GM04503 (cell line): ENCODE measurements at places on chromosomes 6 and 20.

- no peak for DNase-seq
Observed at GRCh38 chr6:98324446-98324845, 509.9 kb upstream of the POU3F2 start.

DNA sequence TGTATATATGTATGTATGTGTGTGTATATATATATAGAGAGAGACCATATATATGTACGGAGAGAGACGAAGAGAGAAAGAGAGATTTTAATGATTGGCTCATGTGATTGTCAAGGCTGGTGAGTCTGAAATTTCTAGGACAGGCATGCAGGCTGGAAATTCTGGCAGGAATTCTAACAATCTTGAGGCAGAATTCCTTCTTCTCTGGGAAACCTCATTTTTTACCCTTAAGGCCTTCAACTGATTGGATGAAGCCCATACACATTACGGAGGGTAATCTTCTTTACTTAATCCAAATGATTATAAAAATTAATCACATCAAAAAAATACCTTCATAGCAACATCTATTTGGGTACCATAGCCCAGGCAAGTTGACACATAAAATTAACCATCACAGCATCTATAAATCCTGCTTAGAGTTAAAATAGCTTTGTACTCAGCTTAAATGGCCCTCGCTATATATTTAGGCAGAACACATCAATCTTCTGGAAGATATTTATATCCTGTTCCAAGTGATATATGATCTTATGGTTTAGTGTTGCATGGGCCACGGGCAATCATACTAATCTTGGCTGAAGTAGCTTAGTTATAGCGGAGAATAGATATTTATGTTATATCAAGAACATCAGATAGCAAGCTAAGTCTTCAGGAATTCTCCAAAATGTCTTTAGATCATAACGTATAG lies 36.6 kb downstream of the ABRACL start:
- DNase-seq: no peak

- DNase-seq: peak; percentile 34
Observed at GRCh38 chr20:11797156-11797555, 120.5 kb upstream of the BTBD3 start.

DNA sequence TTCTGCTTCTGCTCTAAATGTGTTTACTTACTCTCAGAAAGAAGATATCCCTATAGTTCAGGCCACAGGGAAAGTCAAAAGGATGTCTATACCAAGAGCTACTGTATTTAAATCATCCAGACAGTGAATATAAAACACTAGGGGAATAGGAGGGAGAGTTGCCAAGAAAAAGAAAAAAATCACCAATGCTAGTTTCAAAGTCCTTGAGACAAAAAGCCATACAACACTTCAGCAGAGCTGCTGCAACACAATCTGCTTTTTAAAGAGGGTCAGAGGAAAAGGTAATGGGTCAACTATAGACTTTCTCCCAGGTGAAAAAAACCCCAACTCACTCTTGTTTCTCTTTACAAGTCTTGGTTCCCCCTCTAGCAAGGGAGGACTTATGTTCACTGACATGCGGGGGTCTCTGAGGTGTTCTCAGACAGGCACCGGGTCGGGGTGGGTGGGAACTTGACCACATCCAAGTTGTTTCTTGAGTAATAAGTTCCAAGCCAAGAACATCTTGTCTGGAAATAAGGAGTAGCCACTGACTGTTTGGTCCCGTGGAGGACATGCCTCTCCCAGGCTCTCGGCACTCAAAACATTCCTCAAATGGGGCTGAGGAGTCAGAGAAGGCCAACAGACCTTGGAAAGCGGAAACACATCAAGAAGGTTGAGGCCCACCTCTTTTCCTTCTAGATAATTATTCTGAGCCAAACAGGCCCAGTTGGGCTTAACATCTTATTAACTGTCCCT lies 47.7 kb downstream of the GJA10 start:
- no peak for DNase-seq

DNA sequence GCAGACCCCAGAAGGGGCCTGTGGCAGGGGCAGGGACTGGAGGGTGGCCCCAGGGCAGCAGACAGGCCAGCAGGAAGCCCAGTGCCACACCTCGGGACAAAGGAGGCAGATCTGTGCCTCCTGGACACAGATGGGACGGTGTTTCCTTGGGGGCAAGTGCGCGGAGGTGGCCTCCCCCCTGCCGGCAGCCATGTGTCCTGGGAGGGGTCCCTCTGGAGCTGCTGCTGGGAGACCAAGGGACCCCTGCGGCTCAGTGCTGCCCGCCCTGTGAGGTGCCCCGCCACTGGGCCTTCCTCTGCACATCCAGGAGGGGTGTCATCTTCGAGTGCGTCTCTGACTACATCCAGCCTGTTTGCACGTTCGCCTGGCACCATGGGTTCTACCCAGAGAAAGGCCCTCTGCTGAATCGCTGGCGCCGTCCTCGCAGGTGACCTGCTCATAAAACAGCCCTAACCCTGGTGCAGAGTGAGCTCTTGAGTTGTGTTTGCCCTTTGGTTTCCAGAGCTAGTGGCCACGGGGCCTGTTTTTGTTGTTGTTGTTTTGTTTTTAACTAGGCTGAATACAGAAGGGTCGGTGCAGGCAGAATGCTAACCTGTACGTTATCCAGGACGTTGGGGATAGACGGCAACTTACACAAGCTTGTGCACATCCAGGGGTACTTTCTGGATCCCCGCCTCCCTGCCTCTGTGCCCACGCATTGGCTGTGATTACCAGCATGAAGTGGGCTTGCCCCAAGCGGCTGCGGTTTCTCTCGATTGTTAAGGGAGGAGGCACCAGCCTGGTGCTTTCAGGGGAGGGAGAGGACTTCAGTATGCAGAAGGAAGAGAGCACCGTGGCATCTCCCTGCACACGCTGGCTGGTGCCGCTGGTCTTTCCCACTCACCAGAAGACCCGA lies 1.3 kb upstream of the KCNQ2 start:
- no peak for DNase-seq

DNA sequence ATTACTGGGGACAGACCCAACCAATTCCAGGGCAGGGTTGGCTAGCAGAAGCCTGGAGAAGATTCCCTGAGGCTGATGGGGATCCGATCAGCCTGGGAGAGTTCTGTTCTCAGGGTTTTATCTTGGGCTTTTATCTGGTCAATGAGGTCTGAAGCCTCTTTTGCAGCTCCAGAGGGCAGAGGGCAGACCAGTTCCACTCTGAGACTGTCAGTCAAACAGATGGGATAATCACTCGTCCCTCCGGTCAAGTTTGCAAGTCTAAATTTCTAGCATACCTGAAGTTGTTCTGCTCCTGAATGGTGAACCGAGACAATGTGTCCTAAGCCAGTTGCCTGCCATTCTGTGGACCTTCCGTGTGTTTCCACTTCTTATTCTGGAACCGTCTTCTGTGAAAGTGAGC lies 3.0 kb upstream of the MAS1 start:
- DNase-seq: no peak

GRCh38 chr6:88985901-88986300 lies 22.5 kb upstream of the RNGTT start:
- no peak for DNase-seq

- DNase-seq: no peak
Observed at GRCh38 chr6:127539272-127539671, 20.1 kb upstream of the MTCL3 start.

DNA sequence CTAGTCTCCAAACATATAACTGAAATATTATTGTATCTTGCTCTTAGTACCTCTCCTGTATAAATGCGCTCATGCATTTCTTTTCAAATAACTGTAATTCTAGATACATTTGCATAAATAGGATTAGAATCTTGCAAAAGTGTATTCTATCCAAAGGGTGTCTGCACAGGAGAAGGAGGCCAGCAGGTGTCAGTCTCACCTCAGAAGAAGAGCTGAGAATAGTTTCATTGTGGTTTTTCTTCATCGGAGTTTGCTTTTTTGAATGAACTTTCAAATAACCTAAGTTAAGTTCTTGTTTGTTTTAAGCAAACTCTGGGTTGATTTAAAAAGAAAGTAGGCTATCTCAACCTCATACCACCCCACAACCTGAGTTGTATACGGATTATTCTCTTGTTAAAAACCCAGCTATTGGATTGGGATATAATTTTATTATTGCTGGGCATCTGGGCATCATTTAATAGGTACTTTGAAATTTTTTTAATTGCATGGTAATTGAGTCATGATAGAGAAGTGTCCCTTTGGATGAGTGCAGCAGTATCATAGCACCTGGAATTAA lies 125.0 kb upstream of the MLIP start:
- DNase-seq: no peak

DNA sequence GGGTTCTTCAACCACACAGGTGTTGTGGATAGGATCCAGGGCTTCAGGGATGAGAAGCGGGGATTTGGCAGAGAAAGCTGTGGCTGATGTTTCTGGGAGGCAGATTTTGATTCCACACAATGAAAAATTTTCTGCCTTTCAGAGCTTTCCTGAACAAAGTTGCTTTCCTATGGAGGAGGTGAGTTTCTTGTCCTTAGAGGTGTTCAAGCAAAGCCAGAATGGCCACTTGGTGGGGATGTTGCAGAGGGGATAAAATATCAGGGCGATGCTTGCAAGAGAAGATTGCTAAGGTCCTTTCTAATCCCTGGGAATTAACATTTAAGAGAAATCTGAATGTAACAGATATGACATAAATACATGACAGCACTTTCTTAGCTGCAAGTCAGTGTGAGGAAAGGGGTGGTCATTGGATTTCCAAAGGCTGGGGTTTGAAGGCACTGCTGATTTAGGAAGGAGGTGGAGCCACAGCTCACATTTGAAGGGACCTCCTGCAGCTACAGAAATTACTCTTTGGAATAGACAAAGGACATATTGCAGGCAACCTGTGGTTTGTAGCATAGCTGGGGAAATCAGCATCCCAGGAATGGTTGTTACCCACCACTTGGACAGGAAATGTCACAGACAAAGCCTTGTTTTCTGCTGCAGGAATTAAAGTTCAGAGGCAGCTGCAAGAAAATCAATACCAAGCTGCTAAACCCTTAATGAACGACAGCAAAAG lies 271.1 kb upstream of the CHD6 start:
- DNase-seq: no peak

DNA sequence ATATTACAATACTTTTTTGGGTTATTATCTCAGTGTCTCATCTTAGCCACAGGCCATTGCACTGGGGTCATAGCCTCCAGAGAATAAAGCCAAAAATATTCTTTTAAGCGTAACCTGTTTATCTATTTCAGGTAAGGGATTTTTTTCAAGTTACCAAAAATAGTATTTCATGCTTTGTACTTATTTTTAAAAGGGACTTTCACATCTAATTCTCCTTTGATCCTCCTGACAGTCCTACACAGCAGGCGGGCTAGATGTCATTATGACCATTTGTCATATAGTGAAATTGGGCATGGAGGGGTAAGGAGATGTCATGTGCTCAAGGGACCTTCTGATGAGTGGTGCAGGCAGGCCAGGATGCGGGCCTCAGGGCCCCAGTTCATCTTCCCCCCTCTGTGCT lies 68.9 kb downstream of the TBC1D7 start:
- DNase-seq: no peak

DNA sequence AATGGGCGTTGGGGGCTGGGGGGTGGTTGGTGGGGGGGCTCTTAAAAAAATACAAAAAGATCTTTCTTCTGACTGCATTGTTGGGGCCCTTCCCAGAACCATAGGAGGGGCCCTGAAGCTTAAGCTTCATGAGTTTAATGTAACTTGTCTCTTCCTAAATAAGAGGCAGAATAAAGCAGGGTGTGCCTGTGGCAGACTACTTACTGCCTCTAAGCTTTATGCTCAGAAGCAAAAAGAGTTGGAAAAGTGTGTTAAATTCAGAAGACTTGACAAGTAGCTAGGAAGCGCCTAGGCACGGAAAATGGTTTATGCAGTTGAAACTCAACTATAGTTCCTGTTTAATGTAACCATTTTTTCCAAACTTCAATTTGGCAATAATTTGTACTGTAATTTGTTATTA lies 44.5 kb downstream of the TIAM2 start:
- DNase-seq: no peak

DNA sequence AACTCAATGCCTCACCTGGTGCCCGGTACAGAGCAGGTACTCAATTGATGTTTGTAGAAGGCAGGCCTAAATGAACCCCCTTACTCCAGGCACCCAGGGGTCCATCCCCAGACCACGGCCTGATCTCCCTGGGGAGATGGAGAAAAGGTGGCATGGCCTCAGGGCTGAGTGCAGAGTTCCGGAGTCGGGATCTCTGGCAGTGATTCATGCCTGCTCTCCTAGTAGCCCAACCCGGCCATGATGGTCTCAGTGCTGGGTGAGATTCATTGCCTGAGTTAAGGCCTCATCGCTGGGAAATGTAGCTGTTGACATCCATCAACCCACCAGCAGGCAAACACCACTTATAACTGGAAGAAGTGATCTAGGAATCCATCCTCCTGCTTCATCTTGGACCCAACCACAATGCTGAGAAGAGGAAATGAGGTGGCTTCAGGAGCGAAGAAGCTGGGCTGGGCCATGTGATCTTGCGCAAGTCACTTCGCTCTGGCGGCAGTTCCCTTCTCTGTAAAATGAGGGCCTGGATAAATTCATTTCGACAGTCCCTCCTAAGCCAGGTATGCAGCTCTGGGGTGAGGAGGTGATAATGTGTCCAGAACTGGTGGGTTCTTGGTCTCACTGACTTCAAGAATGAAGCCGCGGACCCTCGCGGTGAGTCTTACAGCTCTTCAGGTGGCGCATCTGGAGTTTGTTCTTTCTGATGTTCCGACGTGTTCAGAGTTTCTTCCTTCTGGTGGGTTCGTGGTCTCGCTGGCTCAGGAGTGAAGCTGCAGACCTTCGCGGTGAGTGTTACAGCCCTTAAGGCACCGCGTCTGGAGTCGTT lies 24.7 kb downstream of the ETV7 start:
- DNase-seq: no peak

- no peak for DNase-seq
Observed at GRCh38 chr6:14910692-14911547, 334.9 kb upstream of the JARID2 start.

DNA sequence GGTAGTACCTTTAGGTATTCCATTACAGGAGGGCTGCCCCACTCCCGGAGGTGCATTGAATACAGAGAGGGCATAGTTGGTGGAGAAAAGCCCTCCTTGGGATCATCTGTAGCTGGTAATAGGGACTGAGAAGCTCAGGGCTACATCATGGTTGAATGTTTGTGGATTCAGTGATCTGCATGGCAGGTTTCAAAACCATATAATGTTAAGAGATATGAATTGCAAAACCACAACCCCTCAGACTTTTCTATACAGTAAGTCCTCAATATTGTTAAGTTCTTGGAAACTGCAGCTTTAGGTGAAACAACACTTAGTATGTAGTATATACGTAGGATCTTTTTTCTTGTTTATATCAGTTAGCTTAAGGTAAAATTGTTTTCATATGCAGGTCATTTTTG lies 11.3 kb downstream of the TULP4 start:
- no peak for DNase-seq

DNA sequence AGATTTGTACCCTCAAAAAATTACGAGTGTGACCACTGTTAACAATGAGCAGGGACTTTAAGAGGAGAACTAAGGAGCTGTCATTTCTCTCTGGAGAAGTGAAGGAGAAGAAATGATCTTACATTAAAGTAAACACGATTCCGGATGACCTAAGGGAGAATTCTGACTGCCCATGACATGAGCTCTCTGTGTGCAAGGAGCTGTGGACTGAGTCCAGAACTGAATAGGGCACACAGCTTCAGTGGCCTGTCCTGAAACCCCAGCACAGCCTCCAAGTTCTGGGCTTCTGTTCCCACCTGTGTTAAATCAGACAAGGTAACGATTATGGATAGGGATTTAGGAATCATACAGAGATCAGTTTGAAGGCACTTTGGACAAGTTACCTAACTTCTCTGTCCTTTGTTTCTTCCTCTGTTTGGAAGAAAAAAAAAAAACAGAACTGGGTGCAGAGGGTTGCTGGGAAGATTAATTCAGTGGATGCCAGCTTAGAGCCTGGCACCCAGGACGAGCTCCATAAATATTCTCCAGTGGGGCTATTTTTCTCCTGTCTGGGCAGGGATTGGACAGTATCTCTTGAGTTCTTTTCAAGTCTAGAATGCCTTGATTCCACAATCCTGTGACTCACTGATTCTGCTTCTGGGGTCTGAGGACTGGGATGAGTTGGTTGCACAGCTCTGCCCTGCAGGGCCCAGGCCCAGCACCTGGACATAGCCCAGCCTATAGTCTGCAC lies 65.7 kb downstream of the MRPL14 start:
- no peak for DNase-seq
